ENCODE measurements at places on chromosomes 12 and 14. TPM values are rescaled to one million over a fixed set of nuclear protein-coding genes. Genes with fewer than 3 reads are reported as not detected.

Gene HOXC6
- 6.0 TPM for total RNA-seq

Gene OVCH1
- total RNA-seq = 0.30 TPM

Gene MANSC4
- not detected for total RNA-seq

Gene MAP1LC3B2
- 1.2 TPM for total RNA-seq

Gene NUMB
- total RNA-seq = 43.4 TPM

Gene GLIPR1L1
- total RNA-seq = not detected

Gene EXOC3L4
- total RNA-seq = 0.30 TPM

Gene NOC4L
- total RNA-seq = 5.4 TPM

Gene NRXN3
- 2.5 TPM for total RNA-seq

Gene MYO1H
- total RNA-seq = 2.4 TPM

Gene POU6F1
- 4.8 TPM for total RNA-seq

Gene OTUB2
- total RNA-seq = 2.9 TPM

Gene PPP1R36
- total RNA-seq = 0.89 TPM

Gene TMPRSS12
- not detected for total RNA-seq

Gene NR1H4
- 0.39 TPM for total RNA-seq

Gene GLIPR1L2
- total RNA-seq = 2.1 TPM

Gene INSM2
- total RNA-seq = not detected

Gene GLS2
- 2.1 TPM for total RNA-seq

Gene TNFRSF1A
- total RNA-seq = 69.2 TPM
